ENCODE measurements at places on chromosomes 1 and 21. TPM values are rescaled to one million over a fixed set of nuclear protein-coding genes. Genes with fewer than 3 reads are reported as not detected.

ACBD3 gene
- polyA plus RNA-seq, result 41.5 TPM

FMO5 gene
- polyA plus RNA-seq, result 15.8 TPM

KRTAP15-1 gene
- polyA plus RNA-seq, result not detected

CFHR2 gene
- not detected for polyA plus RNA-seq

FLG gene
- 0.73 TPM for polyA plus RNA-seq

DNA sequence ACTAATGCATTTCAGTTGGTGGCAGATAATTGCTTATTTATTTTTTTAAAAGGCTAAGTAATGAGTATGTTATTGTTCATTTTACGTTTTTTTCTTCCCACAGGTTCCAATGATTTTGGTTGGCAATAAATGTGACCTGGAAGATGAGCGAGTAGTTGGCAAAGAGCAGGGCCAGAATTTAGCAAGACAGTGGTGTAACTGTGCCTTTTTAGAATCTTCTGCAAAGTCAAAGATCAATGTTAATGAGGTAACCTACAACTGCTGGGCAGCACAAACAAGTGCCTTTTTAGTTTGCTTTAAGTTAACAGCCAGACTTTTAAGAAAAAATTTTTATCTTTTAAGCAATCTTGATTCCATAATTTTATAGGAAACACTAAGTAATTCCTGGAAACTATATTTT is 35.0 kb downstream of the INKA2 start:
- no peak for DNase-seq

- DNase-seq, result no peak
Measured at GRCh38 chr1:19534281-19534680, 48.9 kb upstream of the CAPZB start.

GRCh38 chr1:199574950-199575349 is 452.6 kb upstream of the NR5A2 start:
- no peak for DNase-seq
